ENCODE measurements at places on chromosomes 11 and 22.

DNA sequence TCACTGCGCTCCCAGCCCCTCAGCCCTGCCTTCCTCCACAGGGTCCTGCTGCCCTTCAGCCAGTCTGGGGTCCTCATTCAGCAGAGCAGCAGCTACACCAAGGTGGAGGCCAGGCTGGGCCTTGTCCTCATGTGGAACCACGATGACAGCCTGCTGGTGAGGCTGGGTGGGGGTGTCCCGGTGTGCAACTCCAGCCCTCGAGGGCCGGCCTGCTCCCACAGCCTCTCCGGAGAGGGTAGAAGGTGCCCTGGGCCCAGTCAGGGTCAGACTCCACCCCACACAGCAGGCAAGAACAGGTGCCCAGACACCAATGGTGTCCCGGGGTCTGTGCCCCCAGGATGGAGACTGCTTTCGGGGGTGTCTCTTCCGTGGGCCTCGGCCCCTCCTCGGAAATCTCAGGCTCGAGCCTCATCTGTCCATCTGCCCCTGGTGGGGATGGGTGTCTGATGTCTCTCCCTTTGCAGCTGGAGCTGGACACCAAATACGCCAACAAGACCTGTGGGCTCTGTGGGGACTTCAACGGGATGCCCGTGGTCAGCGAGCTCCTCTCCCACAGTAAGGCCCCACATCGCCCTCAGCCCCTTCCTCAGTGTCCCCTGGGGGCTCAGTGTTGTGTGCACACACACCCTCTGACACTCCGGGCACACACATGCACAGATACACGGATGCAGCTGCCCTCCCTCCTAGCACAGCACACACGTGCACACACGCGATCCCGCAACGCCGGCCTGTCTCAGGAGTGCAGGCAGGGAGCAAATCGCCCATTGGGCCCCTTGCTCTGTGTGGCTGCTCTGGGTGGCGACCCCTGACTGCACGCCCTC is 4.9 kb downstream of the MUC5AC start:
- no peak for DNase-seq

GRCh38 chr11:19216021-19216420 is 14.2 kb upstream of the CSRP3 start:
- DNase-seq, result no peak

GRCh38 chr22:27429476-27429875 is 372.1 kb downstream of the MN1 start:
- no peak for DNase-seq

GRCh38 chr11:6992457-6993417 is 27.4 kb downstream of the ZNF214 start:
- no peak for DNase-seq

- DNase-seq, result no peak
Measured at GRCh38 chr22:29883775-29884097, 762 bp downstream of the MTMR3 start.

Data from stimulated activated CD8-positive, alpha-beta memory T cell treated with anti-CD3 and anti-CD28 coated beads, Interleukin-15, amount 100 ng/mL, for 1 hour (primary cell).